Thyroid gland (tissue), 4 donors: ENCODE measurements at places on chromosomes 3 and 15. TPM values are rescaled to one million over a fixed set of nuclear protein-coding genes. Genes with fewer than 3 reads are reported as not detected.

GRCh38 chr3:64983583-64984359, 296.0 kb upstream of the ADAMTS9 start:
- H3K36me3 ChIP-seq = no peaks in the 10 kb centered on the region
- peak; percentile 19 for DNase-seq
- no peaks in the 10 kb centered on the region for H3K27me3 ChIP-seq

DNA sequence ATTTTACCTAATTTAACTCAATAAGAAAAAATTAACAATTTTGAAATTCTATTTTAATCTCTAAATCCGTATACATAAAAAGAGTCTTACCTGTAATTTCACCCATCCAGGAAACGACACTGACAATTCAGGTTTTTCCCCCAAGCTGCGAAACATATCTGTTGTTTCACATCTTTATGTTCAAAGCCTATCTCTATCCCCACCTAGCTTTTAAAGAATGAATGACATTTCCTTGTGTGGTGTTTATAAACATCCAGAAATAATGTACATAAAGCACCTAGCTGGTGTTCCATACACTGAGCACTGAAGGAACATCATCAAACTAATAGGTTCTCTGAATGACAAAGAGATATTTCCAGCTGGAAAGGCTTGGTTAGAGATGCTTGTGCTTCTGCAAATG, 867.8 kb downstream of the SQOR start:
- DNase-seq = no peak
- no peaks in the 10 kb centered on the region for H3K36me3 ChIP-seq
- no peaks in the 10 kb centered on the region for H3K27me3 ChIP-seq
- H3K4me1 ChIP-seq = no peaks in the 10 kb centered on the region

The CERS3 gene
- 0.13 TPM for total RNA-seq

- H3K36me3 ChIP-seq = no peaks in the 10 kb centered on the region
- H3K27ac ChIP-seq = no peak overlapping the region
- H3K27me3 ChIP-seq = no peaks in the 10 kb centered on the region
- H3K4me3 ChIP-seq = no peak overlapping the region
Measured at GRCh38 chr3:44893097-44893496, 18.7 kb downstream of the TGM4 start.

DNA sequence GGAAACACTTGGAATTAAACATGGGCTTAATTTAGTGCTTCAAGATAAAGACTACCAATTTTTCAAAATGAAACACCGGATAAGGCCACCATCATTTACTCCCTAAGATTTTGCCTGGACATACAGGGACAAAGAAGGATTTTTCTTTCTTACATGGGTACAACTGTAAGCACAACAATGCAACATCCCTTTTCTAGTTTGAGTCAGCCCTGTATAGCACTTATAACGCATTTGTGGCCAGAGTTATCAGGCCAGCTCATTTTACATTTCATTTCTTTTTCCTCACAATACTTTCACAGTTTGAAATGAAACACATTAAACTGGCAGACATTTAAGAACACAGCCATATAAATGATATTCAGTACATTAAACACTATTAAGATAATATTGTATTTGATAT, 9.8 kb upstream of the SUCNR1 start:
- no peaks in the 10 kb centered on the region for H3K27me3 ChIP-seq
- H3K36me3 ChIP-seq = no peaks in the 10 kb centered on the region
- no peak for DNase-seq
- no peaks in the 10 kb centered on the region for H3K4me1 ChIP-seq
- H3K4me3 ChIP-seq = no peak overlapping the region

The CACNA2D3 gene
- total RNA-seq = 4.8 TPM
